ENCODE measurements at places on chromosomes 7 and 10.
A peak's percentile ranks its signal among the peaks of the same experiment; 100 is the strongest.

DNA sequence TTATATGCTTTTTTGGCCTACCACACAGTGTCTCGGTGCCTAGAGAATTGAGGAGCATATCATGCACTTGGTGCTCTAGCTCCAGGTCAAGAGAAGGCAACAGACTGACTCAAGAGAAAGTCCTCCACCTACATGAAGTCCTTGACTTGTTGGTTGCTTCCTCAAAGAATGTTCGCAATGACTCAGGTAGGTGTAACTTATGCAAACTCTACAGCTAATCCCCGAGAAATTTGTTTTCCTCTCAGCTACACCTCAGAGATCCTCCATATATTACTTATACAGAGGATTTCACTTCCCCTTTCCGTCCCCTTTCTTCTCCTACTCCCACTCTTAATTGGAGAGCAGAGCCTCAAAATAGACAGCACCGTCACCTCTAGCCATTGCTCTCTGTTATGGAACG is 1013.1 kb downstream of the KCNMA1 start:
- no peak for DNase-seq

DNA sequence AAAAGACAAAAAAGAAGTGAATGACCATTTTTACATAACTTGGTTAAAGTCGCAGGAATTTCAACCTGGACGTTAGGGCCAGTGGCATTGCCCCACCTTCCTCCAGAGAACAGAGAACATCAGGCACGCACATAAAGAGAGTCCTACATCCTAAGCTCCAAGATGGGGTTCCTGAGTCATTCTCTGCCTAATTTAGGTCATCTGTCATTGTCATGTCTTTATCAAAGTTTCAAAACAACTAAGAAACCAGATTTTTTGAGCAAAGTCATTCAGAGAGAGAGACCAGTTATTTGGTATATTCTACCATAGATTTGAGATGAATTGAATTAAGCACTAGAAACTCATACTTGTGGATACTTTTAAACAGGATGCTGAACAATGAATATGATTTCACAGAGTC is 241.7 kb downstream of the CALN1 start:
- DNase-seq = no peak

DNA sequence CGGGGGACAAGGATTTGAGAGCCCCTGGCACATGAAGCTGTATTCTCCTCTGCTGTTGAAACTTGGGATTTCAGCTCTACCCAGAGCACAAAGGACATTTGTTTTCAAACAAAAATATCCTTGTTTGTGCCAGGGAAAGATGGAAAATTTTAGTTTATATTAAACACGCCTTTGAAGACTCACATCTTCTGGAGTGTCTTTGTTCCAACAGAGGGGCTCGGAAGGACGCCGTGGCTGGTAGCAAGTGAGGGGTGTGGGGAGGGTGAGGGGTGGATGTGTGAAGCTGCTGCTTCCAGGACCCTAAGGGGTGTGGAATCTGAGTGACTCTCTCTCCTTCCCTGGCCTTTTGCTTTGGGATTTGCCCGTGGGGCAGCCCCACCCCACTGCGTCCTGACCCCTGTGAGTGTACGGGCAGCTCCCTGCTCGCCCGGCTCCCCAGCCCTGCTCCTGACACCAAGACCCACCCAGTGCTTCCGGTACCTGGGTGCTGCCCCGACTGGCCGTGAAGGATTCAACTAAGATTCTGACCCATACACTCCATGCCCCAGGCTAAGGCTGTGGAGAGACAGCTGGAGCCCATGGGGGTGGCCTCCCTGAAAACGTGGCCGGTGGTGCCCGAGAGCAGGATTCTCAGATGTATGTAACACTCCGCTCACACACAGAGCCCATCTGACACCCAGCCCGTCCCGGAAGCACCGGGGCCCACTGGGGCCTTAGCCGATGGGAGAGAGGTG is 59.6 kb downstream of the ZRANB1 start:
- no peak for DNase-seq

- no peak for DNase-seq
Observed at GRCh38 chr10:5411941-5412276, 448 bp upstream of the NET1 start.

GRCh38 chr7:108385834-108386422 is 70.3 kb downstream of the NRCAM start:
- no peak for DNase-seq

- no peak for DNase-seq
Observed at GRCh38 chr10:108582387-108582786, 1340.9 kb downstream of the XPNPEP1 start.

DNA sequence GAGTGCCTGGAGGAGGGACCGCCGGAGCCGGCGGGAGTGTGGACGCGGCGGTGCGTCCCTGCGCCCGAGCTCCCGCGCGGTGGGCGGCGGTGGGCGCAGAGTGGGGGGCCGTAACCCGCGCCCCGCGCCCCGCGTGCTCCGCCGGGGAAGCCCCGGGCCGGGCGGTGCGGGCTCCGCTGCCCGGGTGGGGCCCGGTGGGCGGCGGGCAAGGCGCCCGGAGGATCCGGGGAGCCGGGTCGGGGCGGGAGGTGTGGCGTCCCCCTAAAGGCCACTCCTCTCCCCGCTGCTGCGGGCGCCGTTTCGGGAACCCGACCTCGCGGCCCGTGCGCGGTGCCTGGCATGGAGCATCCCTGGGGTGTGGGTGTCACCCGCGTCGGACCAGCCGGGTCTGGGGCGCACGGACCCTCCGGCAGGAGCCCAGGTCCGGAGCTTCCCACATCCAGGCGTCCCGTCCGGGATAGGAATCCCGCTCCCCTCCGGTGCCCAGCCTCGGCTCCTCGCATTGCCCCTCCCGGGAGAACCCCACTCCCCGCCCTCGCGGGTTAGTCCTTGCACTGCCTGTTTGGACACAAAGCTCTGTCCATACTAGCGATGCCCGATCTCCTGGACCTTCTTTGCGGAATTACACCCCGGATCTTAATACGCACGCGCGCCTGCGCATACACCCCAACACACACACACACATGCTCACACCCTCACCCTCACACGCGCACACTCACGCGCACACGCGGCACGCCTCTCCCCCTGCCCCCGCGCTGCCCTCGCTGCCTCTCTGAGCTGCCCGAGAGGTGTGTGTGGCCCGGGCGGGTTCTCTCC is 723 bp downstream of the MTURN start:
- DNase-seq = no peak

- DNase-seq = no peak
Observed at GRCh38 chr7:5428478-5429252, 5.0 kb upstream of the TNRC18 start.

DNA sequence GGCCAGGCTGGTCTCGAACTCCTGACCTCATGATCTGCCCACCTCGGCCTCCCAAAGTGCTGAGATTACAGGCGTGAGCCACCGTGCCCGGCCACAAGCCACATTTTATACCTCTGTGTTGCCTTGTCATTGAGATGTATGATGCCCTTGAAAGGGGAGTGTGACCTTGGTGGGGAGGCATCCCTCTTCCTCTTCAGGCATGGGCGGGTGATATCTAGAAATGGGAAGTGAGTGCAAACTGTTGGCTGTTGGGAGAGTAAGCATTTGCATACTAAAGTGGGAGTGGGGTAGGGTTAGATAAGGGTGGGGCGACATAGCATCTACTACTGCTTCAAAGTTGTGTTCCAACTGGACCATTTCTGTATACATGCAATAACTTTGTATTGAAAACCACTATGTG is 20.1 kb downstream of the RP9 start:
- no peak for DNase-seq

DNA sequence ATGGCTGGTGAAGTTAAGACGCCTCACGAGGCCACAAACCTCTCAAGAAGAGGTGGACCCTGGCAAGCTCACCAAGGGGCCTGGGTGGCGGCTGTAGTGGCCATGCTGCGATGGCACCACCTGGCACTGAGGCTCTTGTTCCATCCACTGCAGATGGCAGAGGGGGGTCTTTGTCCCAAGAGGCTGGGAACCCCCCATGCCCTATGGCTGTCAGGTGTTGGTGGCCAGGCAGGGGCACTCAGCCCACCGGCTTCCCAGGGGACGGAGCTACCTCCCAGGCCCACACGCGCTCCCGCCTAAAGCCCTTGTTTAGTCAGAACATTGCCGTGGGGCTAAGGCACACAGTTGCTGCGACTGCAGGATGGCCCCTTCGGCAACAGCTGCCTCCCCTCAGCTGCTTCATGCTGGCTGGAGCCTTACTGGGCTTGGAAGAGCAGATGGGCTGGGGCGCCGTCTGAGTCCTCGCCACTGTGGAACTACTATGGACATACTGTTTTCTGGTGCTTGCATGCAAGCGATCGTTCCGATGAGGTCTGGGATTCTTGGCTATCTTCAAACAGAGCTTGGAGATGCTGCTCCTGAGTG is 46.8 kb downstream of the DPYSL4 start:
- no peak for DNase-seq

GRCh38 chr10:17712717-17713471 is 39.1 kb upstream of the TMEM236 start:
- DNase-seq = no peak

DNA sequence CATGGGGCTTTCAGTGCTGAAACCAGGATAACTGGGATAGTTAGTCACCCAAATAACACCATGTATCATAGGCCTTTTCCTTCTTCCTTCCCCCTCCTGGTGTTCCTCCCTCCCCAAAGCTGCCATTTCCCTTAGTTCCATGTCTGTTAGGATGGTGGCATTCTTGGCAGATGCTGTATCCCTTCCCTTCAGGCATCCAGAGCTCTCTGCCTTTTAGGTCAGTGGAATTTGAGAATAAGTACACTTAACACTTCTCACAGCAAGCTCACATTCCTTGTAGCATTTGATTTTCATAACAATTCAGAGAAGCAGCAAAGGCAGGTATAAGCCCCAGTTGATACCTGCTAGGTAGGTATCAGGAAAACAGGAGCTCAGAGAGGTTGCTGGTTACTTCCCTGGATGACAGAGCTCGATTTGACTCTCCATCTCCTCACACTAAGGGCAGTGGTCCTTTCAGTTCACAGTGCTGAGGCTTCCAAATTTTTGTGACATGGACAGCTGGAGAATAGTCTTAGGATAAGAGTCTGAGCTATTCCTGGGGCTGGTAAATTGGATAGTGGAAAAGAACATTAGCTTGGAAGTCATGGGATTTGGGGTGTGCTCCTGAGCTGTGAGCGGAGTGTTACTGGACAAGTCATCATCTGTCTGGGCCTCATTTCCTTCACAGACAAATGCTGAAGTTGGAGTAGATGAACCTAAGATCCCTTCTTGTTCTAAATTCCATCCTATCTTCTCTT is 108.7 kb upstream of the RHOBTB1 start:
- no peak for DNase-seq

DNA sequence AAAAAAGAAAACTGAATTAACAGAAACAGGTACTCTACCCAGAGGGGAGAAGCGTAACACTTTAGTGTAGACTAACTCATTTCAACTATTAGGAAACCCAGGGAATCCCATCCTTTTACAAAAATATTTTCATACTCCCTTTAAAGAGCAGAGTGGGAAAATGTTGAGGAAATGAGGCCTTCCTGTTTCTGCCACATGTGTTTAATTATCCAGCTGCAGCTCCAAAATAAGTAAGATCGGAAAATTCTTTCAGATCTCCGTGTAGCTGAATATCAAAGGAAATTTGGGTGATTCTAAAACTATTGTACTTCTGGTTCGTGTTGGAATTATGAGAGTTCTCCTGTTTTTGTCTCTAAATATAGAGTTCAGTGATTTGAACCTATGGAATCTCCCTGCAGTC is 58.0 kb upstream of the CAV2 start:
- DNase-seq = peak; percentile 63

GRCh38 chr7:151122796-151123157 is 36.5 kb downstream of the AGAP3 start:
- DNase-seq = no peak

DNA sequence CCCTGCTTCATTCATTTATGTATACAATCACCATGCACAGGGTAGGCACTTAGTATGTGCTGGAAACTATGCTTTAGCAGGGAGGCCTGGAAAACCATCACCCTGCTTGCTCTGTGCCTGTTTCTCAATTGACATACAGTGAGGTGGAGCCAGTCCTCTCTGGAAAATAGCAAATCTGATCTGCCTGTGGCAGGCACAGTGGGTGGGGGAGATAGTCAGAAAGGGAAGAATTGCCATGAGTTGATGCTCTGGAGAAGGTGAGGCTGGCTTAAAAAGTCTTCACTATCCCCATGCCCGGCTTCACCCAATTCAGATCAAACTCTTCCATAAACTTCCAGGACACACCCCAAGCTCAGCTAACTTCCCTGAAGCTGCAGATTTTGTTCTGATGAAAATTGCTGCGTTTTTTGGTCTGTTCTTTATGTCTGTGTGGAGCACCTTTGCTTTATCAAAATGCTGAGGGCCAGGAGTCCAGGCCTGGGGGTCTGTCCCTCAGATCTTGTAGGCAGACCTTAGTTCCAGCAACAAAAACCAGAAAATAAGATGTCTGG is 84.8 kb downstream of the ANK3 start:
- DNase-seq = no peak

GRCh38 chr7:112286250-112287086 is 80.0 kb downstream of the ZNF277 start:
- DNase-seq = no peak

GRCh38 chr10:92087750-92088395 is 164.3 kb downstream of the BTAF1 start:
- DNase-seq = peak; percentile 57

DNA sequence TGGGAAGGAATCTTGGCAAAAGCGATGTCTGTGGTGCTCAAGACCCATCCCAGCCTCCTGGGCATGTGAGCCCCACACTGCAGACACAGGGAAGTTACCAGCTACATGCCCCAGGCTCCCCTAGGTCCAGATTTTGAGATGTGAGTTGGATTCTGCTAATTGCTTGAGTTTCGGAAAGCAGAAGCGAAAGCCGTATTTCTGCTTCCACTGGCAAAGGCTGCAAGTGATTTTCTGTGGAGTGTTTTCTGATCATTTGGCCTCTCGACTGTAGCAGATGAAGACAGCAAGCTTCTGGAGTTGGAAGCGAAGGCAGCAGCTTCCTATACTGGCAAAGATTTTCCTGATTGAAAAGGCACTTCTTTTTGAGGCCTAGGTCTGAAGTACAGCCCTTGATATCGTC is 29.6 kb downstream of the ANKRD16 start:
- no peak for DNase-seq
